ENCODE measurements at places on chromosomes 1 and 21.

DNA sequence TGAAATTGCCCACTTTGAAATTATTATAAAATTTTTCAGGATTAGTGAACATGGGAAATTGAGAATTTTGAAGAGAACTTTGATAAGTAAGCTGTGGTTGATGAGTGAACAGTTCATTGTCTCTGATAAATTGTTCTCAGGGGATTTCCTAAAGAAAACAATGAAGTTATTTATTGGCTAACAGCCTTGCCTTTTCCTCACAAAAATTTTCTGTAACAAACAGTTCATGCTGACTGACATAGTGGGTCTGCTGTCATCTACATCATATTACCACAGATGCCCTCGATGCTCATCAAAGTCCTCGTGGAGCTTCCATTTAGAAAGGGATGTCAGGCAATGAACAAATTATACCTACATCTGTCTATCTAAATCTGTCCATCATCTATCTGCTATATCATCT is 113.4 kb downstream of the PTBP2 start:
- no peak for DNase-seq

- no peak for DNase-seq
These were observed 2.3 kb downstream of the LRRC8D start for GRCh38 chr1:89822999-89823628.

DNA sequence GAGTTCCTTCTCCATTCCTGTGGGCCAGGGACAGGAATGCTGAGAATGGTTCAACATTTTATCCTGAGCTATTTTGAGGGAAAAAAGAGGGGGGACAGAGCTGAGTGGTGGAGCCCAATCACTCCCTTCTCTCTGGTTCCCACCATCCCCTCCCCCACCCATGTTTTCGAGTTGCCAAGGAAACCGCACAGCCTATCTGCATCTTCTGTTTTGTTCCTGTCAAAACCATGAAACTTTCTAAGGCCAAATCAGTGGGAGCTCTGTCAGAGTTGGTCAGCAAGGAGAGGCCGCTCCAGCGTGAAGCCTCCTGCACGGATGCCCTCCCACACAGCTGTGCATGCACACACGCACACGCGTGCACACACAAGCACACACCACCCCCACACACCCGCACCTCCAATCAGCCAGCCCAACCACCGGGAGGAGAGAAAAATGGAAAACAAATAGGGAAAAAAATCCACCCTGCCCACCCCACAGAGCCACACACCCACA is 54.5 kb upstream of the ATP2B4 start:
- no peak for DNase-seq

DNA sequence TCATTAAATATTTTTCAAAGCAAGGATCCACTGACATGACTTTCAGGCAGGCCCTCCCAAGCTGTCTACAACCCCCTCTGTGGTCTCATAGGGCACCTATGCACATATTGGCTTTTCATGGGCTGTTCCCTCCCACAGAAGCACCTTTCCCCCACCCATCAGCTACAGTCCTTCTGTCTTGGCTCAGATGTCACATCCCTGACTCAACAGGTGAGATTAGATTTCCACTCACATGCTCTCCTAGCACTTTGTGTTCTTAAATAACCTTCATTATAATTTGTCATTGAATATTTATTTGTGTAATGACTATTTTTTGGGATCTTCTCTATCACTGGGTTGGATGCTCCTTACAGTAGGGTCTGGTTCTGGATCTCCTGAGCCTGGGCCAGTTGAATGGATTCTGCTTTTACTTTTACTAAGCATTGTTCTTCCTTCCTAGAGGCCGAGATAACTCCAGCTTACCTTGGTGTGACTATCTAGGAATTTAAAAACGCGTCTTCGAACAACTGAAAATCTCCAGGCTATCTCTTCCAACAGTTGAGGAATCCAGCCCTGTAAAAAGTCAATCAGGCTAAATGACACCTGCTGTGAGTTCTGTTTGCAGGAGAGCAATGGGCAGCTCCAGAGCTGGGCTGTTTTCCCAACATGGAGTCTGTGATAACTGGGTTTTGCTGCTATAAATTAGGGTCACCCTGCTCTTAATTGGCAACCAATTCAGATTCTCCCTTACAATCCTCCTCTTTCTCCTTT is 16.2 kb downstream of the ROR1 start:
- no peak for DNase-seq

DNA sequence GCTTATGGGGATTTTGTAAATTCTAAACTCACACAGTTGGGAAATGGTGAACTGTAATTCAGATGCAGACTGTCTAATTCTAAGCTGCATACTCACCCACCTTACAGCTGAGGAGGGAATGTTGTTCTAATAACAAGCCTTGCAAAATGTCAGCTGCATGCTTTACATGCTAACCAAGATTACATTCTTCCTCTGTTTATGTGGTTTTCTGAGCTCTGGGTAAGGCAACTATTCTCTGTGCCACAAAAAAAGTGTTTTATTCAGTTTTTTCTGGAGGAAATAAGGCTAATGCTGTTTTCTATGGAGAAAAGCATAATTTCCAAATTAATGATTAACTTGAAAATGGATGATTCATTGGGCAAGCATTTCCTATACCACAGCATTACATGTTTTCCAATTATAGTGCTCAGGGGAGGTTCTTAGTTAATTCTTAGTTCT is 64.9 kb downstream of the RGS13 start:
- DNase-seq = peak; percentile 64

Measured in amniotic stem cell (primary cell).